ENCODE measurements at places on chromosomes 6 and 20. TPM values are rescaled to one million over a fixed set of nuclear protein-coding genes. Genes with fewer than 3 reads are reported as not detected.
A peak's percentile ranks its signal among the peaks of the same experiment; 100 is the strongest.

- no peak overlapping the region for H3K27ac ChIP-seq
- no peak overlapping the region for H3K4me3 ChIP-seq
- no peaks in the 10 kb centered on the region for H3K36me3 ChIP-seq
- DNase-seq = no peak
- H3K27me3 ChIP-seq = no peaks in the 10 kb centered on the region
These were observed 62.0 kb downstream of the CRYBG1 start for GRCh38 chr6:106422534-106422933.

DNA sequence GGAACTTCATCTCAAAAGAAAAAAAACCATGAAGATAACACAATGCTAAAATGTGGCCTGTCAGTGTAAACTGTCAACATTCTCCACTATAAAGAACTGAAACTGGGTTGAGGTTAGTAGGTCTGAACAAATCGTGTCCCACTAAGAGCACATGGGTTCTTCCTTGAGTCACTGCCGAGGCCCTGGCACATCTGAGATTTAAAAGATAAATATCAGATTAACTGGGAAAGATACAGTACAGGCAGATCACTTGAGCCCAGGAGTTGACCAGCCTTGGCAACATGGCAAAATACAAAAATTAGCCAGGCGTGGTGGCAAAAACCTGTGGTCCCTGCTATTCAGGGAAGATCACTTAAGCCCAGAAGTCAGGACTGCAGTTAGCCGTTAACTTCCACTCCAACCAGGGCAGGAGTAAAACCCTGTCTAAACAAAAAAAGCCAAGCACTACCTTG is 5.6 kb downstream of the EEF1A1 start:
- peak overlapping the region; percentile 99 for H3K27ac ChIP-seq
- H3K4me3 ChIP-seq = peak overlapping the region; percentile 70
- DNase-seq = no peak
- peaks cover 53% of the 10 kb centered on the region for H3K4me1 ChIP-seq
- peaks cover 47% of the 10 kb centered on the region for H3K36me3 ChIP-seq

MAS1L gene
- total RNA-seq = not detected

- no peaks in the 10 kb centered on the region for H3K27me3 ChIP-seq
- no peak for DNase-seq
- H3K36me3 ChIP-seq = peaks cover 11% of the 10 kb centered on the region
- no peak overlapping the region for H3K4me3 ChIP-seq
- peak overlapping the region; percentile 71 for H3K27ac ChIP-seq
- H3K4me1 ChIP-seq = peaks cover 53% of the 10 kb centered on the region
These were observed 5.0 kb downstream of the KIF3B start for GRCh38 chr20:32282461-32282860.

DNA sequence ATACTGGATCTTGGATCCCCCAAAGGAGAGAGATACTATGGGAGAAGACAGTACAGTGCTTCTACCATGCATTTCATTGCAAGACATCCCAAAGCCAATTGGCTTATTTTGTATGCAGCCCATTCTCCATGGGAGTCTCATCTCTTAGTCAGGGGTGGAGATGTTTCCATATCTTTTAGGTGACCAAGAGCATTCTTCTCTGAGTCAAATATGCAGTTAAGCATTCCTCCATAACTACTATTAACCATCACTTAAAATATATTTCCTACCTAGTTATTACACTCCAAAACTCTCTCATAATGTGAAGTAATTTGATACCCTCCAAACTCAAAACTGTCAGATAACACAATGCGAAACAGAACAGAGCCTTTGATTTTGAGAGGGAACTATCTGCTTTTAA is 542.6 kb downstream of the HDGFL1 start:
- no peak overlapping the region for H3K4me3 ChIP-seq
- H3K36me3 ChIP-seq = peaks cover 10% of the 10 kb centered on the region
- H3K4me1 ChIP-seq = no peaks in the 10 kb centered on the region
- no peaks in the 10 kb centered on the region for H3K27me3 ChIP-seq
- no peak for DNase-seq

GRCh38 chr20:23399568-23400241 is 21.6 kb downstream of the NAPB start:
- H3K4me1 ChIP-seq = peaks cover 41% of the 10 kb centered on the region
- no peaks in the 10 kb centered on the region for H3K27me3 ChIP-seq
- H3K4me3 ChIP-seq = peak overlapping the region; percentile 64
- H3K27ac ChIP-seq = peak overlapping the region; percentile 68
- H3K36me3 ChIP-seq = peaks cover 9% of the 10 kb centered on the region

DNA sequence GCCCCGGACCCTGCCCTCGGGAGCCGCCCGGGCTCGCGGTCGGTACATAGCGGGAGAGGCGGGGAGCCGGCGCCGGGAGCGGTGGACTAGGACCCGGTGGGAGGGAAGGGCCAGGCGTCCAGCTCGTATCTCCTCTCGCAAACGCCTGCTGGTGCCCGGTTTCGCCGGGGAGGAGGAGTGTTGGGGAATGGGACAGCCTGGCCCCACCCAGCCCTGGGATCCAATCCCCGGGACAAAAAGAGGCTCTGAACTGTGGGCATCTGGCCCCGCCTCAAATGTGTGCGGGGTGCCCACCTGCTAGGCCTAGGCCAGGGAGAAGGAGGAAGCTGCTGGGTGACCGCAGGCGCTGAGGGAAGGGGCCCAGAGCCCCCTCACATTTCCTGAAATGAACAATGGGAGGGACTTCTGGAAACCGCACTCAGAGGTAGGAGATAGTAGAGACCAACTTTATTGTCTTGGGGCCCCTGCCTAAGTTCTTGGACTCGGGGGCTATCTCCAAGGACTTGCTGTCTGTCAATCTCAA is at the start of gene KCNK17:
TSS of gene KCNK17 (minus strand) at position 147 of the 523 bp plus-strand sequence. CDS start at position 48, 99 bp downstream.
- no peak within 1 kb of the TSS for H3K27ac ChIP-seq
- H3K36me3 ChIP-seq = no peaks in the 10 kb centered on the region
- H3K4me3 ChIP-seq = no peak within 1 kb of the TSS
- DNase-seq = no peak
- peaks cover 14% of the 10 kb centered on the region for H3K27me3 ChIP-seq

DNA sequence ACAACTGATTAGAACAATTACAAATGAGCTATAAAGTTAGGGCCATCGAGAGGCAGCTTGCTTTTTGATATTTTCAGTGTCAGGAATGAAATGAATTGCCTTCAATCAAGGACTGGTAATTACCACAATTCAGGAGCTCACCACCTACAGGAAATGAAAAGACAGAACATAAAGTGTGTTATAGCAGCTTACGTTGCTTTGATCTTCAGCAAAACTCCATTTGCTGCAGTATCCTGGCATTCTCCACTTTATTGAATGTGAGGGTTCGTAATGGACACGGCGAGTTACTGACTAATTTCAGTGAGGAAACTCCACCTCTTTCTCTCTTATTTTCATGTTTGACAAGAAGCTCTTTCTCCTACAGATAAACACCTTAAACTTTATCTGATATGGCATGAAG is 440.0 kb upstream of the HSF2 start:
- H3K27ac ChIP-seq = no peak overlapping the region
- H3K4me1 ChIP-seq = no peaks in the 10 kb centered on the region
- no peak for DNase-seq

HDGFL1 gene
- not detected for total RNA-seq

DNA sequence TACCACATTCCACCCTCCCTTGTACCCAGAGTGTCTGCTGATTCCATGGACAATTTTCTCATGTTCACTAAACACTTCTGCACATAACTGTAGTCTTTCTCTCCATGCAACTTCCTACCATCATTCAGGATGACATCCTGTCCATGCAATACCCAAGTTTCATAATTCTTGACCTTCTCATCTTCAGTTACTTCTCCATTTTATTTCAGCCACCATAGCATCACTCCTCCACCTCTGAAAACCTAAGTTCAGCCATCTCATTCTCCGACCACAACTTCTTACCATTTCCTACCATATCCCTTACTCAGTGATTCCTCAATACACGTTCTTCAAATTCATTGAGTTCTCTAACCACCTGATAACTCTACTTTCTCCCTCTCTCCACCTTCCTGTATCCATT is 216.5 kb upstream of the TENT5A start:
- no peak overlapping the region for H3K4me3 ChIP-seq
- H3K36me3 ChIP-seq = peaks cover 18% of the 10 kb centered on the region
- DNase-seq = no peak
- H3K27me3 ChIP-seq = no peaks in the 10 kb centered on the region
- H3K27ac ChIP-seq = no peak overlapping the region
- no peaks in the 10 kb centered on the region for H3K4me1 ChIP-seq

- H3K4me1 ChIP-seq = no peaks in the 10 kb centered on the region
- peaks cover 4% of the 10 kb centered on the region for H3K27me3 ChIP-seq
- no peak overlapping the region for H3K4me3 ChIP-seq
- no peak overlapping the region for H3K27ac ChIP-seq
- no peaks in the 10 kb centered on the region for H3K36me3 ChIP-seq
These were observed 104.5 kb downstream of the IBTK start for GRCh38 chr6:82143041-82143481.

CDSN gene
- total RNA-seq = not detected

DNA sequence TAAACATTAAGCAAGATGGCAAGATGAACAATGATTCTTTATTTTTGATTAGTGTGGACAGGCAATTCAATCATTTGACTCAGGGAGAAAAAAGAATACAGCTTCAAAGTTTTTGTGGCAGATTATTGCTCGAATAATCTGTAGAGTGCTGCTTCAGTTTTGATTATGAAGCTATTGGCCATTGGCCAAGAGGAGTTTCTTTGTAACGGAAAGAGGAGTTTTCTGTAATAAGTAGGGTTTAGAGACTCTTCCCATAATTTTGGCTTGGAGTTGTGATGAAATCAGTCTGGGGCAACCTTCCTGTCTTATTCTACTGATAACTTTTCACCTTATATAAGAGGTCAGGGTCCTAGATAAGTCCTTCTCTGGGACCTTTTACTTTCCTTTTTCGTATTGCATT is 256.7 kb upstream of the RAB32 start:
- H3K27ac ChIP-seq = no peak overlapping the region
- no peak for DNase-seq
- H3K36me3 ChIP-seq = no peaks in the 10 kb centered on the region
- H3K4me3 ChIP-seq = no peak overlapping the region
- H3K27me3 ChIP-seq = no peaks in the 10 kb centered on the region

FNDC1 gene
- not detected for total RNA-seq

DNA sequence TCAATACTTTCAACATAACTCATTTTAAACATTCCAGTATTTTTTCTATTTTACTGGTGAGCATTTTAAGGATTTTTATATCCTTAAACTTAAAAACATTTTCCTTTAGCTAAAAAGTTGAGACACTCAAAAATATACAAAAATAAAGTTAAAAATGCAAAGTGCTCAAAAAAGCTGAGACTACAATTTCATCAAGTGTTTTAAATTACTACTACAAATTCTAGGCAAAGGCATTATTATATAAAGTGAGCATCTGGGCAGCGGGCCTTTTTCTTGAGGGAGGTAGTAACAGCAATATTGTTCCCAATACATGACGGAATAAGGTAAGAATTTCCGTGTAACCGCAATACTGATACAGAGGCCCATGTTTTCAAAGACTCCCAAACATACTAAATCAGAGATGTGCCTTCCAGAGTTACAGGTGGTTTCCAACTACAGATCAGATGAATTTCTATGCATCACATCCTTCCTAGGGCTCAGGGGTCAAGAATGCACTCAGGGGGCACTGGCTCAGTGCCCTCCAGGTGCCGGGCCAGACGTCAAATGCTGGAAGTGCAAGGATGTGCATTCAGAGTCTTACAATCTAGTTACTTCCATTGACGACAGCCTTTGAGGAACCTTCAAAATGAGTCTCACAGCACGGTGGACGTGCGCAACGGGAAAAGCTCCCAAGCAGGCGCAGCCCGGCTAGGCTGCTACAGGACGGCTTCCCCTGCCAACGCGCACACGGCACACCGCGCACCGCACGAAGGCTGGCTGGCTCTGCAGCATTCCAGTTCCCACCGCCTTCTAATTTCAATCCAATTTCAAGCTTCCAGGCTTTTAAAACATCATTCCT is 1.7 kb downstream of the PHF10 start:
- H3K4me1 ChIP-seq = peaks cover 14% of the 10 kb centered on the region
- DNase-seq = no peak
- no peaks in the 10 kb centered on the region for H3K27me3 ChIP-seq
- H3K36me3 ChIP-seq = peaks cover 4% of the 10 kb centered on the region
- H3K4me3 ChIP-seq = peak overlapping the region; percentile 94

KCNG1 gene
- total RNA-seq = not detected

AGPAT4 gene
- total RNA-seq = 7.6 TPM

DNA sequence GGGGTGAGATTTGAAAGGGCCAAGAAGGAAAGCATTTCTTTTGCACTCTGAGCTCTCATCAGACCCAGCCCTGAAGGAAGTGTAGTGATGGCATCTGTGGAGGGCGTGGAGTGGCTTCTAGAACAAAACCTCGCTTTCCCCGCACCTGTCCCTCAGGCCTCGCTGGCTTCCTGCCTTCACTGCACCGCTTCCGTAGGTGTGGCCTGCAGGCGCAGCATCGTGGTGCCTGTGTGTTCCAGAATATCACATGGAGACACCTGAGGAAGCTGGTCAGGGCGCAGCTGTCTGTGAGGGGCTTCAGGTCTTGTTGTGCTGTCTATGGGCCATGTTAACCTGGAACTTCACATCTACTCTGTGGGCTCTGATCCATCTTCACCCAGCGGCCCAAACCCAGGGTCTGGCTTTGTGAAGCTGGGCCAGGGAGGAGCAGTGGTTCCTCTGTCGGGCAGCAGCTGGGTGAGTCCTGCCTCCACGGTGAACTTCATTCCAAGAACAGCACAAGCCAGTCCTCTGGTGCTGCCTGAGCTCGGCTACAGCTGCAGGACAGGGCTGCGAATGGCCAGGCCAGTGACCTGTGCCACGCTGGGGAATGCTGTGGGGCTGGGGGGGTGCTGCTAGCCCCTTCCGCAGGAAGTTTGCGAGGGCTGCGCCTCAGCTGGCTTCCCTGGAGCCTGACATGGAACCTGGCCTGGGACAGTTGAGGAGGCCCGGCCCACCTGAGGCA is 40.9 kb downstream of the DSTN start:
- H3K4me3 ChIP-seq = peak overlapping the region; percentile 55
- no peaks in the 10 kb centered on the region for H3K36me3 ChIP-seq
- DNase-seq = no peak
- H3K27ac ChIP-seq = peak overlapping the region; percentile 77

DNA sequence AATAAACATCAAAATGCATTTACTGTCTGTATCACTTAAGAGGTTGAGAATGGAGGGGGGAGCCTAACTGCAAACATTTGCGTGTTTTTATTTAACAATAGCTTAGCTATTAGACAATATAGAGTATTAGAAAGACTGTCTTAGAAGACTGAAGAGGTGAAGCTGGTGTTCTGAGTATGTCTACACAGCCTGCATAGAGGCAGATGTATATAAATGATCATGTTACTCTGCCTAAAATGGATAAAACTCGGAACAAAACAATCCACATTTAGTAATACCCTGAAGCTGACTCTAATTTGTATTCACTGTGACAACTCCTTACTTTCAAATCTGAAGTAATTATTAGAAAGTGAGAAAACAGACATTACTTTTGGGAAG is 181.9 kb downstream of the GMPR start:
- no peaks in the 10 kb centered on the region for H3K36me3 ChIP-seq
- peak overlapping the region; percentile 97 for H3K27ac ChIP-seq
- DNase-seq = no peak
- H3K4me1 ChIP-seq = peaks cover 49% of the 10 kb centered on the region

GRCh38 chr20:24590178-24590982 is 121.0 kb downstream of the SYNDIG1 start:
- peaks cover 17% of the 10 kb centered on the region for H3K27me3 ChIP-seq
- no peak overlapping the region for H3K4me3 ChIP-seq
- H3K4me1 ChIP-seq = no peaks in the 10 kb centered on the region

GRCh38 chr20:56629464-56630085 is 469 bp downstream of the TFAP2C start:
- H3K27ac ChIP-seq = no peak overlapping the region
- peaks cover 30% of the 10 kb centered on the region for H3K27me3 ChIP-seq
- H3K4me1 ChIP-seq = peaks cover 2% of the 10 kb centered on the region
- H3K4me3 ChIP-seq = no peak overlapping the region
- H3K36me3 ChIP-seq = no peaks in the 10 kb centered on the region
- no peak for DNase-seq

GRCh38 chr6:44635486-44635885 is 248.0 kb downstream of the CDC5L start:
- H3K27me3 ChIP-seq = peaks cover 19% of the 10 kb centered on the region
- no peak for DNase-seq
- no peak overlapping the region for H3K27ac ChIP-seq
- no peaks in the 10 kb centered on the region for H3K36me3 ChIP-seq

ADAM33 gene
- total RNA-seq = not detected

Measured in natural killer cell treated with Interleukin-12 subunit alpha and Interleukin-12 subunit beta and Interleukin-15 and Interleukin-18, amount 100 ng/mL, for 72 hours (primary cell).